ENCODE measurements at places on chromosomes 5 and 9.

DNA sequence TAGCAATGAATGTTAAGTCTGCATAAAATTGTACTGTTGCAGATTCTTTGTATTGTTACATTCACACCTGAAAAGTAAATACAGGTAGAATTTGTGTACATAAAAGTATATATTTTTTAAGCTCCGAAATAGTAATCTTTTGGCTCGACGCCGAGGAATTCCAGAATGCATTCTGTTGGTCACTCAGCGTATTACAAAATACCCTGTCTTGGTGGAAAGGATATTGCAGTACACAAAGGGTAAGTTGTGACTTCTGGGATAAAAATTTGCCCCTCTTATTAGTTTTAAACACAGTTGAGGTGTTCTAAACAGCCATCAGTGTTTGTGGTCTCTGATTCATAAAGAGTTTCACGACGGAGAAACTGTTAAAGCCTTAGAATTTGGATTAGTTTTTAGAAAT lies 257.6 kb downstream of the ARHGEF28 start:
- DNase-seq, result no peak

DNA sequence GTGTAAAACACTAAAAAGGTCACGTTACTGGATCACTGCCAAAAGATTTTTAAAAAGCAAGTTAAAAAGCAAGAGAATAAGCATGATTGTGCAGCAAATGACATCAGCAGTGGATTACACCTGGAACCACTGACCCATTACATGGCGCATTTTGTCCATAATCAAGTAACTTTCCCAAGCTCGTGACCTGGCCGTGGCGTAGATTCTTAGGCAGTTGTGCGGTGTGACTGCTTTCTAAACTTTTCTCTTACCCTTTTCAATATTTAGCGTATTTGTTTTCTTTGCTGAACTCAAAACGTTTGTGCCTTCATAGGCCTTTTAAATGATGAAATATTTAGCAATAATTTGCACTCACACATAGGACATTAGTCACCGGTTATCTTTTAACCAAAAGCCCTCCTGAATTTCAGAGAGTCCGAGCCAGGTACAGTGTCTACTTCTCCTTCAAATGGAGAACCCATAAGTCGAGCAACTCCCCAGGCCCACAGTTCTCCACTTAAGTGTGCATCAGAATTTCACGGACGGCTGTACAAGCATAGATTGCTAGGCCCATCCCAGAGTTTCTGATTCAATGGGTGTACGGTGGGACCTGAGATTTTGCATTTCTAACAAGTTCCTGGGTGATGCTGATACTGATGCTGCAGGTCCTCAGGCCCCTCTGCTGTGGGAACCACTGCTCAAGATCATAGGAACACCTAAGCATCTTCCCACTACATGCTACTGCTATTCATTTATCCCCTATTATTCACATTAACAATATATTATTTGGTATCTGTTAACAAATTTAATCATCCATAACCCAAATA lies 144.4 kb downstream of the GLIS3 start:
- DNase-seq, result no peak

GRCh38 chr9:104900871-104901270 lies 27.1 kb downstream of the ABCA1 start:
- DNase-seq, result no peak

DNA sequence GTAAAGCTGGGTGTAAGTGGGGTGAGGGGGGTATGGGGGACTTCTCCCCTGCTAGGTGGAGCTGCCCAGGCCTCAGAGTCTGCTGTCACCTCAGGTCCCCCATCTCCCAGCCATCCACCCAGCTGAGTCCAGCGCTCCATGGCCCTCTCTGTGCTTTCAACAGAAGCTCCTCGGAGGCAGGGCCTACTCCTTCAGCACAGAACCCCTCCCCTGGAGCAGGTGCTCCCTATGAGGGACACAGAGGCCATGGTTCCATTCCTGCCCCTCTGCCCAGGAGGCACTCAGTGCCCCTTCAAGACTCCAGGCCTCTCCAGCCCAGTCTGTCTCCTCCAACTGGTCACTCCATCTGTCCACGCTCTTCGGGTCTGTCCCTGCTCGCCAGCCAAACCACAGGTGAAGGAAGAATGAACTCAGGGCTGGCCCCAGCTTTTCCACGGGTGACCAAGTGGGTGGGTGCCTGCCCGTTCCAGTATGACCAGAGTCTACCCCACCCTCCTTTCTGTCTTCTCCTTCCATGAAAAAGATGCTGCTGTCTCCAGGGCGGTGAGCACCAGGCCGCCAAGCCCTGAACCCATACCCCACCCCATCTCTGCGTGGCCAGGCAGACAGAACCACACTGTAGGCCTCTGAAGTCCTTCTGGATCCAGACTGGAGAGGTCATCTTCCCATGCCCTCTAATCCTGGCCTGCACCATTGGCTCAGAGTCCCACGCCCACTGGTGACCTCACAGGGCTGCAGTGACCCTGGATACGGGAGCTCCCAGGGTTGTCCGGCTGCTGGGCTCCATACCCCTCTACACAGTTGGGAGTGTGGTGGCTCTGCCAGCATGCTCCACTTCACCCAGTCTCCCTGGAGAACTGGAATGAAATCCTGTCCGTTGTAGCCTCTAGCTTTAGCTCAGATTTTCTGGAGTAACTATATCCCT lies 11.9 kb downstream of the GBGT1 start:
- no peak for DNase-seq

Measured in activated CD4-positive, alpha-beta T cell treated with anti-CD3 and anti-CD28 coated beads, Interleukin-2, Interleukin-4, amounts not matched to agents 100 ng/mL and 50 ng/mL, durations not matched to agents 16 hours and 8 hours (primary cell).